ENCODE measurements at places on chromosomes 3 and 15.

DNA sequence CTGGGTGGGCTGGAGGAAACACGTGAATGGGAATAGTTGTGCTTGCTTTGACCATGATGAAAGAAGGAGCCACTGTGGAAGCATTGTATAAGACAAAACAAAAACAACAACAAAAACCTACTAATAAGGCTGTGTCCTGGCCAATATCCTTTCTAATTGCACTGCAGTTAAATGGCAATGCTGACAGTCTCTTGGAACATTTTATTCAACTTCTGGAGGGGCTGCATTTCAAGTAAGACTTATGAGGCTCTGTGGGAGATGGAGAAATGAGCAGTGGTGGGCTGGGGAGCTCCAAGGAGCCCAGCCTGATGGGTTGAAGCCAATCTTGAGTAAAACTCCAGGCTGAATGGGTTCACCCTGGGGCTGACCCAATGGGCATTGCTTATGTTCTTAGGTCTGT lies 99.8 kb upstream of the ROPN1 start:
- no peak for DNase-seq

- no peak for DNase-seq
Observed at GRCh38 chr3:143989461-143989860, 17.8 kb downstream of the DIPK2A start.

DNA sequence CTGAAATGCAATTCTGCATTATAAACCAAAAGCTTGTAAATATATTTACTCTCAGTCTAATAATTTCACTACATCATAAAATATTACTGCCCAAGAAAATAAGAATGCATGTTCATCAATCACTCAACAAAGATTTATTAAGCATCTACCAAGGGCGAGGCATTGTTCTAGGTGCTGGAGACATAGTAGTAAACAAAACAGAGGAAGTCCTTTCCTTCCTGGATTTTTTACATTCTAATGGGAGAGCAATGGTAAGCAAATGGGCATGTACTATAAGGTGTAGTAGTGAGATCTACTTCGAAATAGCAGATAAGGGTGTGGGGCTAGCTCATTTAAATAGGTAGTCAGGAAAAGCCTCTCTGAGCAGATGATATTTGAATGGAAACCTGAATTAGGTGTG lies 10.8 kb upstream of the ZFYVE19 start:
- DNase-seq: no peak

- DNase-seq: no peak
Observed at GRCh38 chr3:112464264-112464663, 35.0 kb downstream of the BTLA start.

DNA sequence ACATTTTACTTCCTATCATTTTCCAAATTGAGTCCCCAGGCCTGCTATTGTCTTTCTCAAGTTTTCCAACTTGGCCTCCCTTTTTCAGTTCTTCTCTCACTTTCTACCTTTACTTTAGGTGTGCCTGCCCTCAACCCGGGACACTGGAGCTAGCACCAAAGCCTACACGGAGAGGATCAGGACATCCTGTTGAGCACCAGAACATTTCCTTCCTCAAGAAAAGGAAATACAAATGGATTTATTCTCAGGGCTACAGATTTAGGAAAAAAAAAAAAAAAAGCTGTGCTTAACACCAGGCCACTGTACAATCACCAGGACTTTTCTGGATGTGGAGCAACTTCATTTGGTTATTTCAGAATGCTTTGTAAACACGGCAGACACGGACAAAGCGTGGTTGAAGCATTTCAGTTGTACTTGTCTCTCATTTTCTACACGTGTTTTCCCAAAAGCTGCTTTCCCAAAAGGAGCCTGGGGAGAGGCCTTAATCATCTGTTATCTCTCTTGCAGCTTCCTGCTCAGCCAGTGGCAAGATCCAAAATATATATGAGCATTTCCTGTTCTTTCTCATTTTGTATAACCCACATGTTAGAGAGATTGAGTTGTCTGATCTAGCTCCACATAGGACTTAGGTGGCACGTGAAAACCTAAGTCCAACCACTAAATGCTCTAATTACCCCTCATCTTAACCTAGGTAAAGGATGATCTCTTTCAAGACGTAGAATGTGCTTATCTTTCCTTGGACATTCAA lies 15.5 kb upstream of the ATP1B3 start:
- no peak for DNase-seq

DNA sequence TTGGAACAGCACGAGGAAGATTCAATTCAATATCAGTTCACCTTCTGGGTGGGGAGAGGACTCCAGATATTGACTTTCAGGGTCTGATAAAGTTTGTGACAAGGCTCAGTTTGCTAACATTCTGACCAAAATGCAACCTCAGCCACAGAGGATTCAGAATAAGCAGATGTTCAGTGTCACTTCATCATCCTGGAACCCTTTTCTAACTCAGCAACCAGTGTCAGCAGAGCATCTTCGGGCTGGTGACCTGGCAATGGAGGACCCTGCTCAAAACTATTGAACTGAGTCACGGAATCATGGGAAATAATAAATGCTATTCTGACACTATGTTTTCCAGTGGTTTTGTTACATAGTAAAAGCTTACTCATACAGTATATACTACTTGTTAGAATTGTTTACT lies 433.4 kb upstream of the CFAP20DC start:
- DNase-seq: no peak

- no peak for DNase-seq
Observed at GRCh38 chr15:48469681-48470080, 138.5 kb downstream of the DUT start.
